HFFc6 (cell line): ENCODE measurements at places on chromosomes 16 and 17. TPM values are rescaled to one million over a fixed set of nuclear protein-coding genes. Genes with fewer than 3 reads are reported as not detected.
A peak's percentile ranks its signal among the peaks of the same experiment; 100 is the strongest.

The ABCA8 gene
- not detected in 2 replicates for total RNA-seq

DNA sequence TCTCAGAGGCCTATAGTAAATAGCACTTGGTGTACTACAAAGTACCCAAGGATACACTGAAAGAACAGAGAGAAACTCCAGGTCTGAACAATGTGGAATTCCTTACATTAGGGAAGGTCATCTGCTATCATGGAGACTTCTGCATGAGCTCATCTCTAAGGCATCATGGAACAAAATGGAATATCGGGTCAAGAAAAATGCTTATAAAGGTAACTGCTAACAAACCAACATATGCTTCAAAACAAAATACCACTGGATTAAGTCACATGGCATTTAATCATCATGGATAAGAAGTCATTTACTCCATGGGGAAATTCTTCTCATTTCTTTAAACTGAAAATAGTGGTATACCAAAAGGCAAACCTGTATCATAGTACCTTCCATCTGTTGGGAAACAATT is 34.2 kb downstream of the TXNDC11 start:
- H3K4me3 ChIP-seq, result no peak overlapping the region
- peaks cover 20% of the 10 kb centered on the region for H3K4me1 ChIP-seq
- peaks cover 16% of the 10 kb centered on the region for H3K36me3 ChIP-seq
- DNase-seq, result peak; percentile 29
- H3K27ac ChIP-seq, result peak overlapping the region; percentile 8

DNA sequence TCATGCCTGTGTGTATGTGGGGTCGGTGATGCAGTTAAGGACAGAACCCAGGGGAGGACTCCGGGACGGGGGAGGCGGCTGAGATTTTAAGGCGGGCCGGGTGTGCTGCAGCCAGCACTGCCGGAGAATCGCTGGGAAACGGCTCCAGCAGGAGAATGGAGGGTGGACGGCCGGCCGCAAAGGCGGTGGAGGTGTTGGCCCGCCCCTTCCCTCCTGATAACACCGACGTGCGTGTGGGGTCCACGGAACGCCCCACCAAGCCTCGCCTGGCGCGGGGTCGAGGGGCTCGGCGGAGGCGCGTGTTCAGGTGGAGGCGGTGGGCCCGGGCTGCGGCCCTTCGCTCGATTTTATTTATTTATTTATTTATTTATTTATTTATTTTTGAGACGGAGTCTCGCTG is 633 bp downstream of the ZNF843 start:
- peak overlapping the region; percentile 82 for H3K4me3 ChIP-seq
- H3K4me1 ChIP-seq, result peaks cover 23% of the 10 kb centered on the region
- H3K27me3 ChIP-seq, result peaks cover 8% of the 10 kb centered on the region; the same call in 1 of the 2 replicates
- DNase-seq, result no peak
- peak overlapping the region; percentile 60; the same call in 1 of the 2 replicates for H3K27ac ChIP-seq
- no peaks in the 10 kb centered on the region for H3K36me3 ChIP-seq

GRCh38 chr17:64339516-64340490 is 50.9 kb downstream of the PECAM1 start:
- H3K27ac ChIP-seq, result no peak overlapping the region
- H3K36me3 ChIP-seq, result no peaks in the 10 kb centered on the region
- no peak overlapping the region for H3K4me3 ChIP-seq
- no peak for DNase-seq
- H3K4me1 ChIP-seq, result peaks cover 9% of the 10 kb centered on the region

GRCh38 chr16:21277927-21278706 is at the start of gene CRYM:
CRYM (minus strand) TSS chr16:21278290; CDS start chr16:21278251, 39 bp downstream.
- no peaks in the 10 kb centered on the region for H3K4me1 ChIP-seq
- no peak within 1 kb of the TSS for H3K27ac ChIP-seq
- no peaks in the 10 kb centered on the region for H3K36me3 ChIP-seq
- H3K4me3 ChIP-seq, result peak within 1 kb of the TSS; percentile 48
